Mesangial cell (primary cell): ENCODE measurements at places on chromosomes 12 and 14. TPM values are rescaled to one million over a fixed set of nuclear protein-coding genes. Genes with fewer than 3 reads are reported as not detected.

Gene RTN1
- total RNA-seq: 0.13 and 0.49 TPM in 2 replicates

Gene P2RX2
- not detected in 2 replicates for total RNA-seq

Gene LMO3
- not detected in 2 replicates for total RNA-seq

Gene MSI1
- 0.63 and 2.0 TPM in 2 replicates for total RNA-seq

Gene MAP1LC3B2
- 0.13 and 0.49 TPM in 2 replicates for total RNA-seq

Gene KRT81
- 1.0 TPM in 1 of 2 replicates, not detected in the other for total RNA-seq

Gene TMEM119
- under 0.01 and 2.7 TPM in 2 replicates for total RNA-seq

Gene PKP2
- total RNA-seq: 7.7 and 18.0 TPM in 2 replicates

Gene ACOT6
- total RNA-seq: not detected in 2 replicates

Gene AVPR1A
- not detected in 2 replicates for total RNA-seq

Gene PRIMA1
- not detected in 2 replicates for total RNA-seq

Gene PAH
- total RNA-seq: not detected in 2 replicates

Gene PRKD1
- total RNA-seq: 2.9 and 8.7 TPM in 2 replicates

Gene MGAT4C
- 0.13 TPM in 1 of 2 replicates, not detected in the other for total RNA-seq

Gene RIN3
- 5.4 and 8.1 TPM in 2 replicates for total RNA-seq

Gene PTPRO
- total RNA-seq: 0.33 and 1.5 TPM in 2 replicates

Gene LRP1-AS
- total RNA-seq: not detected in 2 replicates

Gene ACSS3
- total RNA-seq: 2.4 and 9.6 TPM in 2 replicates

Gene FAM90A1
- total RNA-seq: 0.16 and 0.25 TPM in 2 replicates

Gene KRT1
- total RNA-seq: not detected in 2 replicates

Gene SLC25A21
- total RNA-seq: 2.1 and 3.4 TPM in 2 replicates

Gene GAS2L3
- 6.0 and 20.5 TPM in 2 replicates for total RNA-seq

Gene ALDH2
- total RNA-seq: 25.1 and 63.1 TPM in 2 replicates

Gene IGFBP6
- 120 and 258 TPM in 2 replicates for total RNA-seq

Gene PGF
- total RNA-seq: 1.8 and 2.8 TPM in 2 replicates

Gene CIT
- total RNA-seq: 5.1 and 44.6 TPM in 2 replicates

Gene SLC10A1
- not detected in 2 replicates for total RNA-seq

Gene DENND5B
- 13.9 and 16.7 TPM in 2 replicates for total RNA-seq

Gene PRR4
- 0.76 TPM in 1 of 2 replicates, not detected in the other for total RNA-seq

Gene DLGAP5
- total RNA-seq: 1.9 and 52.8 TPM in 2 replicates

Gene SLC35F4
- not detected in 2 replicates for total RNA-seq

Gene CLEC9A
- not detected in 2 replicates for total RNA-seq

Gene CCDC197
- total RNA-seq: not detected in 2 replicates

Gene C12orf50
- total RNA-seq: not detected in 2 replicates

Gene PHETA1
- total RNA-seq: 13.2 and 22.4 TPM in 2 replicates

Gene RPL6
- 843 and 931 TPM in 2 replicates for total RNA-seq

Gene REP15
- 0.25 and 1.1 TPM in 2 replicates for total RNA-seq

Gene DACT1
- 7.0 and 9.1 TPM in 2 replicates for total RNA-seq

Gene OR6S1
- not detected in 2 replicates for total RNA-seq

Gene PPP1R1A
- 0.98 and 6.1 TPM in 2 replicates for total RNA-seq

Gene HCAR1
- total RNA-seq: 1.8 and 3.4 TPM in 2 replicates

Gene CLEC2D
- 0.81 and 2.5 TPM in 2 replicates for total RNA-seq

Gene GPR137C
- 1.3 and 1.6 TPM in 2 replicates for total RNA-seq

Gene GALNT8
- total RNA-seq: not detected in 2 replicates

Gene RPL10L
- total RNA-seq: not detected in 2 replicates

Gene GDF3
- total RNA-seq: not detected in 2 replicates

Gene CBLN3
- total RNA-seq: 0.65 and 1.6 TPM in 2 replicates

Gene RPS6KL1
- 3.7 and 4.6 TPM in 2 replicates for total RNA-seq

Gene ZBTB42
- 2.8 and 12.7 TPM in 2 replicates for total RNA-seq

Gene TCTN2
- total RNA-seq: 13.0 and 16.6 TPM in 2 replicates

Gene VSX2
- not detected in 2 replicates for total RNA-seq

Gene MMP14
- total RNA-seq: 389 and 526 TPM in 2 replicates

Gene KRT79
- 0.16 TPM in 1 of 2 replicates, not detected in the other for total RNA-seq
